ENCODE measurements at places on chromosomes 2 and 18.

GRCh38 chr2:6069381-6069780 is 377.2 kb downstream of the SOX11 start:
- DNase-seq: no peak
- H3K4me3 ChIP-seq: no peak overlapping the region
- no peak overlapping the region for H3K27ac ChIP-seq
- H3K4me1 ChIP-seq: no peaks in the 10 kb centered on the region
- H3K27me3 ChIP-seq: no peaks in the 10 kb centered on the region
- no peaks in the 10 kb centered on the region for H3K36me3 ChIP-seq

GRCh38 chr2:143890798-143891197 is 629.1 kb downstream of the ZEB2 start:
- H3K36me3 ChIP-seq: no peaks in the 10 kb centered on the region
- no peak for DNase-seq
- no peak overlapping the region for H3K4me3 ChIP-seq
- H3K4me1 ChIP-seq: no peaks in the 10 kb centered on the region
- H3K27ac ChIP-seq: no peak overlapping the region
- H3K27me3 ChIP-seq: peaks cover 21% of the 10 kb centered on the region

GRCh38 chr2:10214179-10214578 is 88.5 kb upstream of the HPCAL1 start:
- no peak overlapping the region for H3K27ac ChIP-seq
- H3K27me3 ChIP-seq: no peaks in the 10 kb centered on the region
- H3K4me1 ChIP-seq: no peaks in the 10 kb centered on the region

GRCh38 chr2:84388921-84389490 is 70.1 kb downstream of the SUCLG1 start:
- H3K4me1 ChIP-seq: no peaks in the 10 kb centered on the region
- H3K36me3 ChIP-seq: no peaks in the 10 kb centered on the region
- no peak overlapping the region for H3K27ac ChIP-seq
- DNase-seq: no peak
- no peak overlapping the region for H3K4me3 ChIP-seq

DNA sequence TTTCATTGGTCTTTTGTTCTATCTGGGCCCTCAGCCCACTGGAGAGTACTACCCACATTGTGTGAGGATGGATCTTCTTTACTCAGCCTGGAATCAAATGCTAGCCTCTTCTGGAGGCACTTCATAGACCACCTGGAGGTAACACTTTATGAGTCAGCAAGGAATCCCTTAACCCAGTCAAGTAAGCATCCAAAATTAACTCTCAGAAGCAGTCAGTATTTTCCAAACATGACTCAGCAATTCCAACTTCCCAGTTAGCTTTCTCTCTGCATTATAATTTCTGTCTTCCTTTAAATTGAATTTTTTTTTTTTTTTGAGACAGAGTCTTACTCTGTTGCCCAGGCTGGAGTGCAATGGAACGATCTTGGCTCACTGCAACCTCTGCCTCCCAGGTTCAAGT is 142.7 kb downstream of the ACKR3 start:
- peaks cover 38% of the 10 kb centered on the region for H3K27me3 ChIP-seq
- no peak for DNase-seq
- no peak overlapping the region for H3K4me3 ChIP-seq
- no peaks in the 10 kb centered on the region for H3K4me1 ChIP-seq

- no peak overlapping the region for H3K4me3 ChIP-seq
- H3K36me3 ChIP-seq: peaks cover 2% of the 10 kb centered on the region
- DNase-seq: no peak
- H3K4me1 ChIP-seq: no peaks in the 10 kb centered on the region
- no peak overlapping the region for H3K27ac ChIP-seq
These were observed 100.1 kb downstream of the WDPCP start for GRCh38 chr2:63488118-63488713.
